ENCODE measurements at places on chromosomes 3 and 15. TPM values are rescaled to one million over a fixed set of nuclear protein-coding genes. Genes with fewer than 3 reads are reported as not detected.
A peak's percentile ranks its signal among the peaks of the same experiment; 100 is the strongest.

- DNase-seq, result no peak
These were observed 460.3 kb upstream of the PROK2 start for GRCh38 chr3:72245183-72245811.

GRCh38 chr3:177800561-177800960, 603.3 kb upstream of the TBL1XR1 start:
- no peak for DNase-seq

DNA sequence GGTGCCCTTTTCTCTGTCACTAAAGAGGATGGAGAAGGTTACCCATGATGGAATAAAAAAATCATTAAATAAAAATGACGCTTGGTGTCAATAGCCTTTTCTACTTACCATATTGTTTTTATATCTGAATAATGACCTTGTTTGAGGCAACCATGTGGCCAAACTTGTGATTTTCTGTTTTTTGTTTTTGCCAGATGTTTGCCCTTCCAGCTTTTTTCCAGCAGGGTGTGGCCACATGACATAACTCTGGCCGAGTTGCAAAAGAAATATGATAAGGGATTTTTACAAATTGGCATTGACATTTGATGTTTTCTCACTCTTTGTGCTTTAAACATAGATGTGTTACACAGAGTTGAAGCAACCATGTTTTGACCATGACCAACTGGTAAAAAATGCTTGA, 39.7 kb upstream of the EPHA3 start:
- no peak for DNase-seq

Gene AZI2
- total RNA-seq, result 38.9 TPM

GRCh38 chr3:16379838-16380237, 114.8 kb downstream of the OXNAD1 start:
- DNase-seq, result no peak

Gene PARP15
- 11.0 TPM for total RNA-seq

GRCh38 chr3:48966876-48967361, 23.1 kb upstream of the P4HTM start:
- DNase-seq, result peak; percentile 83

DNA sequence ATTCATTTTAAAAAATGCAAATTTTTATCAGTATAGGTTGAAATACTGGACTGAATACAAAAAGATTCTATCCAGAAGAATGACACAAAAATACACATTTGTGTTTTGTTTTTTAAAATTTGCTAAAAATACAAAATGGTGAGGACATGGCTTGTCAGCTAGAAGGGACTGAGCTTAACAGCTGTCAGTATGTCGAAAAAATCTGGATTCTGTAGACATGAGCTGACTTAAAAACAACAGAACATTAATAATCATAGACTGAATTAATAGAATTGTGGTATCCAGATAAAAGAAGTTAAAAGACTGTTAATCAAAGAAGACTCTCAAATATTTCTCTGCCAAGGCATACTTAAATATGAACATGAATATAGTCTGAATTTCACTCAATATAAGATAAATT, 244.9 kb upstream of the CBLB start:
- no peak for DNase-seq

DNA sequence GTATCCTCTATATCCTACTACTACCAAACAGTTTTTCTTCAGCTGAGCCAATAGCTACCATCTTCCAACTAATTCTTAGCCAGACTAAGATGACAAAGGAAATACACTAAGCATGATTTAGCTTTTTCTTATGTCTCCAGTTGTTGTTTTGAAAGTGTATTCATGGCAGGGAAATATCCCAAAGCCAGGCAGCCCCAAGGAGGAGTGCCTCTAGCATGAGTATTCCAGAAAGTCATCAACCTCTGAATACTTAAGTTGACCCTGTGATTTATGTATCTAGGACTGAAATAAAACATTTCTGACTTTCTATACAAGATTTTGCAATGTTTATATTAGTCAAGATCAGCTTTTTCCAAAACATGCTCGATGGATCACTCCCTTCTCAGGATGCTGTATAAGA, 449.1 kb downstream of the IL5RA start:
- no peak for DNase-seq

DNA sequence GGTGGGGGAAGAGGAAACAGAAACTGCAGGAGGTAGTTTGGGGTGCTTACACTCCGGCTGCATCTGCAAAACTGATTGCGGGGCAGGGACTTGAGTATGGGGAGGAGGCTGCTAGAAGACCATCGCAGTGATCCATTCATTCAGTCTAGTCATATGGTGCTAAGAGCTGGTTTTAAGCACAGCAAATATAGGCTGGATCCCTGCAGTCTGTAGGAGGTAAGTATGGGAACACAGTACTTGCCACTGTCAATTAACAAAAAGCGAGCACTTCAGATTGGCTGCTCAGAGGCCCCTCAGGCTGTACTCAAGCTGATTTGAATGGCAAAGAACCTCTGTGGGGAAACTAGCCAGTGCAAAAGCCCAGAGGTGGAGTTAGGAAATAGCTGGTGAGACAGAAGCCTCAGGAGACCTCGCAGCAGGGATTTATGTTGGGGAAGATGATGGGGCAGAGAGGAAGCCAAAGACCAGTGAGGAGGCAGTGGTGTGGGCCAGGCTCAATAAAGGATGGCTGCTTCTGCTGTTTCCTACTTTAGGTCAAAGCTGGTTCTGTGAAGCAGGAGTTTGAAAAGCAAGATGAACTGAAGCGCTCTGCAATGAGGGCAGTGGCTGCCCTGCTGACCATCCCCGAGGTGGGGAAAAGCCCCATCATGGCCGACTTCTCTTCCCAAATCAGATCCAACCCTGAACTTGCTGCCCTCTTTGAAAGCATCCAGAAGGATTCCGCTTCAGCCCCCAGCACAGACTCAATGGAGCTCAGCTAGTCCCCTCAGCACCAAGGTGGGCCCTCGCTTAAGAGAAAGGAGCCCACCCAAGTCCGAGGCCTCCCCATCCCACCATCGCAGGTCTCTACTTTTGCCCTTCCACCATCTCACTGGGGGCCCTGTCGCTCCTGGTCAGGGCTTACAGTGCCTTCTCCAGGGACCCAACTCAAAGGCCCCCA, 7.9 kb downstream of the RPL32 start:
- no peak for DNase-seq

DNA sequence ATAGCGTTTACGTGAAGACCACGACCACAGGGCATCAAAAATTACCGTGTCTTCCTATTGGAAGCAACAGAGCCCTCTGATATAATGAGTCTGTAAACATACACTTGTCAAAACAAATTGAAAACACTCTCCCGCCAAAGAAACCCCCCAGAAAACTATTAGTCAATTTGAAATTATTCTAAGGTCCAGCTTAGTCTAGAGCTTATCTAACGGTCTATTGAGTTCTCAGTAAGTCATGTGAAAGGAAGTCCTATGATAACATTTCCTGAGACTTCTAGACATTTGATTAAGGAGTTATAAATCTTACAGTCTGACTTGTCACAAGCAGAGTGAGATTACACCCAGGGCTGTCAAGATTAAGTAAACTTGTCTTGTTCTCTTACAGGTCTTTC, 356.3 kb downstream of the FOXP1 start:
- no peak for DNase-seq

GRCh38 chr3:176055836-176056235, 1141.4 kb downstream of the TBL1XR1 start:
- no peak for DNase-seq

- no peak for DNase-seq
These were observed 164.3 kb downstream of the NSMCE3 start for GRCh38 chr15:29105151-29105854.

DNA sequence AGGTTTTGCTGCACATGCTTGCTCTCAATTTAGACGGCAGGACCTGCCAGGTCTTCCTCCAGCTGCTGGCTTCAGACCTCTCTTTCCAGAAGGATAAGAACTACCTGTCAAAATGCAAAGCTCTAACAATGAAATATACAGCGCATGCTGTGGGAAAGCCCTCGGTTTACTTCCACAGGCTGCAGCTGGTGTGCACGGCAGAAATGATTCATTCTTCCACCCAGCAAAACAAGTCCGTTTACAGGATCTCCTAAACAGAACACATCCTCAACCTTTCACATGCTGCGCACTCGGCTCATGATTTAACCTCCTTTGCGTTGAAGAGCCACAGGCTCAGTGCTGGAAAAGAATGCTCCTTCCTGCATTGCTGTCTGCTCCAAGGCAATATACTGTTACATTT, 92.4 kb upstream of the WNT5A start:
- no peak for DNase-seq

GRCh38 chr3:185658504-185658912, 72.4 kb downstream of the SENP2 start:
- peak; percentile 24 for DNase-seq

Gene CD47
- 124 TPM for total RNA-seq
